ENCODE measurements at places on chromosomes 6 and 20.

DNA sequence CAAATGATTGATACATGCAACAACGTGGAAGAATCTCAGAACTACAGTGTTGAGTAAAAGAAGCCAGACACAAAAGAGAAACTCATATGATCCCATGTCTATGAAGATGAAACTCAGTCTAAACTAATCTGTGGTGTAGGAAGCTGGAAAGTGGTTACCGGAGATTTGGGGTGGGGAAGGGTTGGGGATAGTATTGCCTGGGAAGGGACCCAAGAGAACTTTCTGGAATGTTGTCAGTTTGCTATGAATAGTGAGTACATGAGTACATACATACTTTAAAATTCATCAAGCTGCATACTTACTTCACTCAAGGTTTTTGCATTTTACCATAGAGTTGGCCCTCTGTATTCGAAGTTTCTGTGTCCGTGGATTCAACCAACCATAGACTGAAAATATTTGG, 106.0 kb downstream of the SAMD5 start:
- no peak for DNase-seq

DNA sequence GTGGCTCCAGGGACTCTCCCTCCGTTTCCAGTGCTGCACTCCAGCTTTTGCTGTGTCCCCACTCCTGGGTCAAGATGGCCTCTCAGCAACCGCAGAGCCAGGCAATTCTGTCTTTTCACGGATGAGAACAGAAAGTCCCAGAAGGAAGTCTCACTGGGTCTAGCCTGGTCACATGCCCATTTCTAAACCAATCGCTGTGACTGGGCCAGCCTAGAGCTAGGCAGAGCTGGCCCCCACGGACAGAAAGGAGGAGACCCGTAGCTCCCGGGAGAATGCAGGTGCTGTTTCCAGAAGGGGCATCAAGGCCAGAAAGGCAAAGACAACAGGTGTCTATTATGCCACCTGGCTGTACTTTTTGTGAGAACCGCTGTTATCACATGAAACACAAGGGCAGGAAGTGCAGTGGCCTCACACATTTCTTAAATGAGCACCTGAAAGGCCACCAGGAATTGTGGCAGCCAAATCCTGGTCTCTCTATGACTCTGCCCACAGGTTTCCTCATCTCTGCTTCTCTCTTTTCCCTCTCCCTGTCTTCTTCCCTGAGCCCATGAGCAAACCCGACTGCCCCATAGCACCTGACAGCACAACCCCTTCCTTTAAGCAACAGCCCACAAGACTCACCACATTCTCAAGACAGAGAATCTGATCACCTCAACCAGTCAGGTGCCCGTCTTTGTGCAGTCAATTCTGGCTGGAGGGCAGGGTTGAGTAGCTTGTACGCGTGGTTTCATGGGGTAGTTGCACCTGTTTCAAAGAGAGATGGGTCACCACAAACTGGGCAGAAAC, 37.1 kb upstream of the B4GALT5 start:
- DNase-seq = peak; percentile 53

- no peak for DNase-seq
These were observed 9.8 kb upstream of the SLC22A1 start for GRCh38 chr6:160111806-160112205.

GRCh38 chr6:161079566-161080262, 88.1 kb downstream of the MAP3K4 start:
- DNase-seq = no peak

DNA sequence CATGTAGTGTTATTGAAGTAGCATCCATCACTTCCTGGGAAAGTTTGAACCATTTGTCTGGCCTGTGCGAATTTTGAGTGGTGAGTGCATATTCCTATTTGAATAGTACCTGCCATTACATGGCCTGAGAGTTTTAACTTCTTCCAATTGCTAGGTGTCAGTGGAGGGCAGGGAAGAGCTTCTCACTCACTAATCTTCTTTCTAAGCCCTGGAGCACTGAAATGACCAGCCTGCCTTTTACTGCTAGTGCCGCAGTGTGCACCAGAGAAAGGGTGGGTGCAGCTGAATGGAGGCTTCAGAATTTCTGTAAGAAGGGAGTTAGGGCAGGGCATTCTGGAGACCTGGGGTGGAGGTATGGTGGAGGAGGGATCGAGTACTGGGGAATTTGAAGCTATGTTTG, 45.5 kb downstream of the RNF144B start:
- no peak for DNase-seq

DNA sequence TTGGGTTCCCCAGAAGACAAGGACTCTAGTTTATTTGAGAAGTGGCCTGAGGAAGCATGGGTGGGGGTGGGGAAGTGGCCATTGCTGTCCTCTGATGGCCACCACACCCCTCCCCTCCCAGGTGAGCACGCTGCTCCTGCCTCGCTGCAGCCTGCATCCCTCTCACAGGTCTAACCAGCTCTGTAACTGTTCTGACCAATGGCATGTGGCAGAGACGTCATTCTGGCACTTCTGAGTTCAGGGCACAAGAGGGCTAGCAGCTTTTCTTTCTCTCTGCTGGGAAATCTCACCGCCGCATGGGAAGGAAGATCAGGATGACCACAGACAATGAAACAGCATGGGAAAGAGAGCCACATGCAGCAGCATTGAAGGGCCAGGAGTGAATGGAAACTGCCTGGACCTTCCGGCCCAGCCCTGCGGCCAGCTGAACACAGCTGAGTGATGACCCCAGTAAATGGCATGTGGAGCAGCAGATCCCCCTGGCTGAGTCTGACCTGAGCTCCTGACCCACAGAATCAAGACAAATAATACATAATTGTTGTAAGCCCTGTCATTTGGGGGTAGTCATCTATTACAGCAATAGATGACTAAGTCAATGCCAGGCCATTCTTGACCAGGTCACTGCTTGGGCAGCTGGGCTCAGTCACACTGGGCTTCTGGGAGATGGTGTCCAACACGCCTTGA, 179.8 kb downstream of the LINC00237 start:
- DNase-seq = no peak

DNA sequence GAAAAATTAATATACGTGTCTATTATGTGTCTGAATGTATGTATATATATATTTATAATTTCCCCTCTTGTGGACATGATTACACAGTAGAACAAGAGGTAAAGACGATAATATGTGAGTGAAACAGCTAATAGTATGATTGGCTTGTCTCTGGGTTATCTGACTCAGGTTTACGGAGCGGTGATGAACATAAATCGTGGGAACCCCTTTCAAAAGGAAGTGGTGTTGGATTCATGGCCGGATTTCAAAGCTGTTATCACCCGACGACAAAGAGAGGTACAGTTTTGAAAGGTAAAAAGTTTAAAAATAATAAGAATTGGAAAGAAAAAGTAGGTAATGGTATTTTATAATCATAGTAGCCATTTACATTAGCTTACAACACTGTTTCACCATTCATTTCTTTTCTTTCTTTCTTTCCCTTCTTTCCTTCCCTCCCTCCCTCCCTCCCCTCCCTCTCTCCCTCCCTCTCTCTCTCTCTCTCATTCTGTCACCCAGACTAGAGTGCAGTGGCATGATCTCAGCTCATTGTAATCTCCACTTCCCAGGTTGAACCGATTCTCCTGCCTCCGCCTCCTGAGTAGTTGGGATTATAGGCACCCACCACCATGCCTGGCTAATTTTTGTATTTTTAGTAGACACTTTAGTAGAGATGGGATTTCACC, 15.9 kb downstream of the GLYATL3 start:
- DNase-seq = no peak

GRCh38 chr20:41231136-41231535, 86.4 kb downstream of the ZHX3 start:
- DNase-seq = no peak

GRCh38 chr6:137744877-137745276, 122.2 kb upstream of the TNFAIP3 start:
- DNase-seq = peak; percentile 44

DNA sequence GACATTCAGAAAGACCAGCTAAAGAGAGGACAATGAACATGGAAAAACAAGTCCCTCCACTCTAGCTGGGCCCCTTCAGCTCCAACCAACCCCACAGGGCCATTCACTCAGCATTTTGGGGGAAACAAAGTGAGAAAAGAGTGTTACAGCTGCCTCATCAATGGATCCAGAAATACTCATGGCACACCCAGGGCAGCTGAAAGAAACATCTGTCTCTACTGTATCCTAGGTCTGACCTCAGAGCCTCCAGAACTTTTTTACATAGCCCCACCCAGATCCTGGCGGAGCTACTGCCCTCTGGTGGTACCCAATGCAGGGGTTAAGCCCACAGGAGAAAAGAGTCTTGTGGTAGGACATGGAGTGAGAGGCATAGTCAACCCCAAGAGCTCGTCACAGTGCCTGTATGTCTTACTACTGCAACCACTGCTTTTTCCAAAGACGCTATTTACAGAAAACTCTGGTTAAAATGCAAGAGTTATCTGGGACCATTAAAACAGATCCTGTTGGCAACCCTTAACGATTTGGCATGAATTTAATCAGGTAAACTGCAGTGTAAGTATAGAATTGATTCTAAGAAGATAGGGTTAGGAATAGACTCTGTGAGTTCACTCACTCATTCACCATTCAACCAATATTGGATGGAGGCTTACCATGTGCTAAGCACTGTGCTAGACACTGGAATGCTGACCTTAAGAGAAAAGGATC, 37.4 kb upstream of the FAM83C start:
- peak; percentile 41 for DNase-seq

- no peak for DNase-seq
These were observed 366.8 kb upstream of the ID4 start for GRCh38 chr6:19470333-19470732.

DNA sequence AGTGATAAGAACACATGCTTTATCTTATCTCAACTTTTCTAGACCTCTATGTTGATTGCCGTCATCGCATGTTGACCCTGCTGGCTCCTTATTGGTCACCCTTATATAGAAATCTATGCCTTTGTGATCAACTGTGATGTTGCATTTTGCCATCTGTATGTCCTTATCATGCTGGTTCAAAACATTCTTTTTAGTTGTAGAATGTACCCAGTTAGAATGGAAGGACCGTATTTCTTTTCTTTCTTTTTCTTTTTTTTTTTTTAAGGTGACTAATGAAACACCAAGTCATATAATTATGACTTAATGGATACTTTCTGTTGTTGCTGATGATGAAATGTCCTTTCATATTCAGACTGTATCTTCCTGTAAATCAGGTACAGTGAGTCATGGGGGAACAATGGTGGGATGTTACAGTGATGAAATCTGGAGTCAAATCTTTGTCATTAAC, 145.9 kb upstream of the CITED2 start:
- DNase-seq = no peak

DNA sequence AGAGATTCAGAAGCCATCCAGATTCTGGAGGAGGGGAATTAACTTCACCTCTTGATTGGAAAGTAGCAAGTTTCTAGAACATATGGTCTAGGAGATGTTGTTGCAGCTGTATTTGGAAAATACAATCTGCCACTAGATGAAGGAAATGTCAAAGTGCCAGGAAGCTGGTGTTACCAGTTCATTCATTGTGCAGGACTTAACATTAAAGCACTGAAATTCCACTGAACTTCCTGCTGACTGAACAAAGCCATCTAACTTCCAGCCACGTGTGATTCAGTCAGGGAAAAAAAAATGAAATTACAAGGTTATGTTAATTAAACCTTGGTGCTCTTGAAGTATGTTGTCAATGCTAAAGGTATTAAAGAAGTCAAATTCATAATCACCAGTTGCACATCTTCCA, 321.5 kb upstream of the SASH1 start:
- no peak for DNase-seq

DNA sequence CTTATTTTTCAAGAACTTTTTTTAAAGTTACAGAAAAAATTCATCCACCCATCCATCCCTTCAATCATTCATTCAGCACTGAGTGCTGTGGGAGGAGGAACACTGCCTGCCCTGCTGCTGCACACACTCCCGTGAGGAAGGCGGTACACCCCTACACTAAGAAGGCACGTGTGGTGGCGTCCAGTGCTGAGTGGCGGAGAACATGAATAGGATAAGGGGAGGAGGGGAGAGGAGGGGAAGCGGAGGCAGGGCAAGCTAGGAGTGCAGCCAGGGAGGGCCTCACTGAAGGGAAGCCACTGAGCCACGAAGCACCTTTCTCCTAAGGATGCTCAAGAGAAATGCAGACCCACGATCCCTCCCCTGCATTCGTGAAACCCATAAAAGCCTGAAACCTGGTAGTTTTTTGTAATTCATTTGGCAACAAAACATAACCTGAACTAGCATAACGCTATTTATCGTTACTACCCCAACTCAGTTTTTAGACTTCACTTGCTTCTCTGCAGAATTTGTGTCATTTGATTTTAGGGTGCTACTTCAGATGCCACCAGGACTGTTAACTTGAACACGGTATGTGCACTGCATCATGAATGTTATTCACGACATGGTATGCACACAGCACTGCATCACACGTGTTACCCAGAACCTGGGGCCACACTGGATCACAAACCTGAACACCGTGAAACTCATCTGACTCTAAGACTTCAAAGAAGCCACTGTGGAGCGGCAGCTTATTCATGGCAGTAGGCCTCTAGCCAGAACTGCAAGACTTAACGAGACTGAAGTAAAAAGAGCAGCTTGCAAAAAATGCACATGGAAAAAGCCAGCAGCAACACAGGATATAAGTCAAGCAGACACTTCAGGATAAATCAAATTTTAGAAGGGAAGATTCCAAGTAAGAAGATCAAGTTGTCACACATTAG, 3.5 kb downstream of the RNASET2 start:
- no peak for DNase-seq

- DNase-seq = no peak
These were observed 9.2 kb downstream of the CYB5R4 start for GRCh38 chr6:83868639-83869038.

DNA sequence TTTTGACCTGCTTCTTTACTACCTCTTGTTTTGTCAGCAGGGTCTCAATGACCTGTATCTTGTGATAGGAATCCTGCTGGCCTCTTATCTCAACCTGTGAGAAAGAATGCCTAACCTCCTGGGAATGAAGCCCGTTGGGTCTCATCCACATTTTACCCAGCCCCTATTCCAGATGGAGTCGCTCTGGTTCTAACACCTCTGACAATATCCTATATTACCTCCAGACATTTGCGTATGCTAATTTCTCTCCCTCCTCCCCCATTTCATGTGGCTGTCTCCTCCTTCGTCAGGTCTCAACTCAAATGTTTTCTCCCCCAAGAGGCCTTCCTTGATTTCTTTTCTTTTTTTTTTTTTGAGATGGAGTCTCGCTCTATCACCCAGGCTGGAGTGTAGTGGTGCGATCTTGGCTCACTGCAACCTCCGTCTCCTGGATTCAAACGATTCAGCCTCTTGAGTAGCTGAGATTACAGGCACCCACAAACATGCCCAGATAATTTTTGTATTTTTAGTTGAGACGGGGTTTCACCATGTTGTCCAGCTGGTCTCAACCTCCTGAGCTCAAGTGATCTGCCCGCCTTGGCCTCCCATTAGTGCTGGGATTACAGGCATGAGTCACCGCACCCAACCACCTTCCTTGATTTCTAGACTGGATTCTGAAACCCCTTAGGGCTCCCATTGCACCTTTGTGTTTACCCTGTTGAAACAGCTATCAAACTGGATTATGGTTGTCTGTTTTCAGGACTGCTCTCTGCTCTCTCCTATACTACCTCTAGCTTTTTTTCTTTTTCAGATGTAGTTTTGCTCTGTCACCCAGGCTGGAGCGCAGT, 49.5 kb upstream of the B4GALT5 start:
- DNase-seq = no peak

Data from GM10248 (cell line).